Activated naive CD4-positive, alpha-beta T cell treated with anti-CD3 and anti-CD28 coated beads for 36 hours (primary cell): ENCODE measurements at places on chromosomes 12 and 14. TPM values are rescaled to one million over a fixed set of nuclear protein-coding genes. Genes with fewer than 3 reads are reported as not detected.

DNA sequence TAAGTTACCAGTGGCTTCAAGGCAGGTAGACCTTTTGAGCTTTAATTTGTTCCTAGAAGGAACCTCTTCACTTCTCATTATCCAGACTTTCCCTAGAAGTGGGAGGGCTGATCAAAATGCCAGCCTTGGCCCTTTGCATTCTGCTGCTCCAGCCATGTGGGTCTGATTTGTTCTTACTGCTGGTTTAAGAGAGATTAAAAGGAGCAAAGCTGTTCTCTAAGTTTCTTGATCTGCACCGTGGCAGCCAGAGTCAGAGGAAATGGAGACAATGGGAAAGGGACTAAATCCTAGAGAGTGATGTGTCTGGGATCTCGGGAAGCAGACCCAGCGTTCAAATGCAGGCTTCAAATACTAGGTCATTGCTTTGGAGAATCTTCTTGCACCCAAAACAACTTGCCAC is 759.7 kb downstream of the DIO2 start:
- DNase-seq: no peak

GRCh38 chr14:64844272-64844671 is 35.4 kb downstream of the SPTB start:
- DNase-seq: no peak

GRCh38 chr12:78441737-78442453 is 422.7 kb upstream of the SYT1 start:
- no peak for DNase-seq

DNA sequence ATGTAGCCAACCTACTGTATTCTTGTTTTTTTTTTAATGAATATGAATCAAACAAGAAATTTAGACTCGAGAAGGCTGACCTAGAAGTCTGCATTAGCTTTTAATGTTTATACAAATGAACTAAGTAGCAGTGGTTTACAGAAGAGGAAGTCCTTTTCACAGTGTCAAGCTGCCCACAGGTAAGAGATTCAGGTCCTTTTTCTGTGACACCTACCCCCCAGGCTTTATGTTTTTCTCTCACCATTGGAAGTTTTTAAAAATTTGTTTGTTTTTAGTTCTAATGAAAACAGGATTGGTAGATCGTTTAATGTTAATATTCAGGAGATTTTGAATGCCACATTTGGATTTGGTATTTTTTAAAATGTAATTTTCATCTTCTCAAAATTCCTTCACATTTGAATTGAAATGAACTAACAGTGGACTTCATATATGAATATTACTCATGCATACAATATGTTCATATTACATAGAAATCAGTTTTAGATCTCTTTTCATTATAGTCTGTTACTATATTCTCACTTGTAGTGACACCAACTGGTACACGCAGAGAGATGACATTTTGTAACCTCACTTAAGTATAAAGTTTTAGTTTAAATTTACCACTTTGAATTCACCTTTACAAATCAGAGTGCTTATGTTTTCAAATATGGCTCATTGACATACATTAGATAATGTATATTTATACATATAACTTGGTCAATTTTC is 29.7 kb downstream of the ATF7IP start:
- DNase-seq: no peak

DNA sequence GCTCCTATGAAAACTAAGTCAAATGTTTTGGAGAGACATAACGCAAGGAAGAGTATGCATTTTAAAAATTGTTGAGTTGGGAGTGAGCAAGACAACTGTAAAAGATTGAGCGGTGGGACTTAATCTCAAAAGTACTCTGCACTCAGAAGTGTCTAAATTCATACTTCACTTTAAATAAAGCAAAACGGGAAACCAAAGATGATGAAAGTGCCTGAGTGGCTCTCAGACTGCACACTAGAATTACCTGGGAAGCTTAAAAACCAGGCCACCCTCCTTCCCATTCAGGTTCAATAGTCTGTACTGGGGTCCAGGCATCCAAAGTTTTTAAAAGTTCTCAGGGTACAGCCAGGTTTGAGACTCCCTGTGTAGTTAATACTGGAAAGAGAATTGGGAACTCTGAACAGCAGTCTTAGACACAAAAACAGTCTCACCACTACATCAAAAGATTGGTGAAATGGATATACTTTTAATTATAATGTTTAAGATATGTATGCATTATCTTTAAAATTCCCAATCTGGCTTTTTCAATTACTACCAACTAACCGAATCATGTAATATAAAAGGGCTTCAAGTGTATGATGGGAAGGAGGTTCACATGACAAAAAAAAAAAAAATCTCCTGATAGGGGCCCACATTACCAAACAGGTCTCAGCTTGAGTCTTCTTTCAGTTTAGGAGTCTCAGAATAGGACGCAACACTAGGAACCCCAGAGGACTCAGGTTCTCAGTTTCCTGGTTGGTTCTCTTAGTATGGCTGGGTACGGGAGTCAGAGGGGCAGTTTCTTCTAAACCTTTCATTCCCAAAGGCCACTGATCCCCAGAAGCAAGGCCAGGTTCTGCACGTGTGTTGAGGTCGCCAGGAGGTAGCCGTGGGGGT is 1.0 kb downstream of the HOMEZ start:
- DNase-seq: peak; percentile 48

GRCh38 chr12:45429831-45430230 is 213.9 kb downstream of the ANO6 start:
- no peak for DNase-seq

DNA sequence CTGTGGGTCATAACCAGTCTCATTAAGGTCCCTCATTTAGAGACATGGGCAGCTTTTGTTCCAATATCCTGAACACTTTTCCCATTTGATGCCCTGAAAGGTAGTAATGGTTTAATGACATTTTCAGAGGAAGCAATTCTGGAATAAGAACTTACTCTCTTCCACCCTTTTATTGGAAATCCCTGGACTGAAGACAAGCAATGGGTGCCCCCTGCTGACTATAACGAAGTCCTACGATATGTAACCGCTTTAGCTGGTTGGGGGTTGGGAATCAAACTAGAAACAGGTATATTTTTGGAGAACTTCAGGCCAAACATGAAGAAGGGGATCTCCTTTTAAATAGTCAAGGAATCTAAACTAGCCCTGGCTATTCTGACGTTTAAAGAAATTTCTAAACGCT is 20.5 kb downstream of the SARNP start:
- DNase-seq: no peak

DNA sequence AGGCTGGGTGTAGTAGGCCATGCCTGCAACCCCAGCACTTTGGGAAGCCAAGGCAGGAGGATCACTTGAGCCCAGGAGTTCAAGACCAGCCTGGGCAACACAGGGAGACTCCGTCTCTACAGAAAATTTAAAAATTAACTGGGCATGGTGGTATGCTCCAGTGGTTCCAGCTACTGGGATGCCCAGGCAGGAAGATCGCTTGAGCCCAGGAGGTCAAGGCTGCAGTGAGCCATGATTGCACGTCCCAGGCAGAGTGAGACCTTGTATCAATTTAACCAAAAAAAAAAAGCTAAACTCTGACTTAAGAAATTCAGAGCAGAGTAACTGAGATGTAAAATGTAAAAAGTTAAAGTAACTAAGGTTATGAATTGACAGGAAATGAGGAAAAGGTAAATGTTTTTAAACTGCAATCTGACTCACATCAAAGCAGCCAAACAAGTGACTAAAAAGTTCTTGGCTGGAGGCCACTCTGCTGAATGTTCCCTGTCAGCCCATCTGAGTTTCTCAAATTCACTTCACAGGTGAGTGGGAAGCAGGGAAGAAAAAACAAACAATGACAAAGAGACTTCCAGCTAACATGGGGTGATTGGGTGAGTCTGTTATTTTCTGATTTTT is 21.3 kb downstream of the PRKD1 start:
- no peak for DNase-seq

GRCh38 chr12:68097386-68097785 is 62.2 kb downstream of the IFNG start:
- no peak for DNase-seq

DNA sequence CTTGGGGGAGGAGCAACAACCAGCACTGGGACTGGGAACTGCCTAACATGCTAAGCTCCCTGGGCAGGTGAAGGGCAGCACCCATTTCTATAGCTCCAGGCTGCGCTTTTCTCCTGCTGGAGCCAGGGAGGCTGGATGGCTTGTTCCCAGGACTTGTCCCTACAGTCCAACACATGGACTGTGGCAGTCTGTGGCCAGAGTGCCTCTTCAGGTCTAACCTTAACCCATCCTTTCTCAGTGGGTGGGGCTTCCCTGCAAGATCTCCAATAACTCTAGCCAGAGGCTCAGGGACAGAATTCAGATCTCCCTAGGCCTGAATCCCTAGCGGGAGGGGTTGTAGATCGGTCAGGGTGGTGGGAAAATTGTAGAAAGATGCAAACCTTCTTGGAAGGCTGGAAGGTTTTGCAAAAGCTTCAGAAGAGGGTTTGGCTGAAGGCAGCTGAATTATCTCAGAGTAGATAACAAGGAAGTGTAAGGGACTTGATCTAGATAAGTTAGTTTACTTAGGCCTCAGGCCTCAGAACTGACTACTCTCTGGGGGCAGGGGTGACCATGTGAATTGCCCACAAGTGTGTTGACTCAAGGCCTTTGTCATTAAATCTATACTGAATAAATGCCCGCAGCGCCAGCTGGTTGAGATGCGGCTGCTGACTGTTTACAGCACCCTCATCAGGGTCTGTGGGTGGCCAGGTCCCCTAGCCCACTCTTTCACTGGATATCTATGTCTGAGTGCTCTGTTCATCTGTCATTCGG is 60.7 kb downstream of the SSPN start:
- no peak for DNase-seq

- no peak for DNase-seq
Observed at GRCh38 chr12:130146176-130146931, 15.9 kb upstream of the FZD10 start.

GRCh38 chr12:123270214-123271000 is 1.2 kb downstream of the CDK2AP1 start:
- peak; percentile 44 for DNase-seq

Gene PRIMA1
- total RNA-seq: not detected

DNA sequence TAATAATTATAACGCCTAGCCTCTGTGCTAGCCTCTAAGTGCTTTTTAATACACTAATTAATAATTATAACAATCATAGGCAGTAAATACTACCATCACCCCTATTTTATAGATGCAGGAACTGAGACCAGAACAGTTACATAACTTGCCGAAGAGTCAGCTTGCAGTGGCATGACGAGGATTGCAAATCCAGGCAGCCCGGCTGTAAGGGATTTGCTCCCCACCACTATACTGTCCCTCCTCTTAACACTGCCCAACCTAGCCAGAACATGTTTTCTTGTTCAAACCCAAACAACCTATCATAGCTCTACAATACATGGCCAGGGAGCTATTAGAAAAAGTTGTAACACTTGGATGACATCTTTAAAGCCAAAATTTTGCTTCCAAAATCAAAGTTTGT is 33.9 kb upstream of the VASH1 start:
- DNase-seq: no peak

DNA sequence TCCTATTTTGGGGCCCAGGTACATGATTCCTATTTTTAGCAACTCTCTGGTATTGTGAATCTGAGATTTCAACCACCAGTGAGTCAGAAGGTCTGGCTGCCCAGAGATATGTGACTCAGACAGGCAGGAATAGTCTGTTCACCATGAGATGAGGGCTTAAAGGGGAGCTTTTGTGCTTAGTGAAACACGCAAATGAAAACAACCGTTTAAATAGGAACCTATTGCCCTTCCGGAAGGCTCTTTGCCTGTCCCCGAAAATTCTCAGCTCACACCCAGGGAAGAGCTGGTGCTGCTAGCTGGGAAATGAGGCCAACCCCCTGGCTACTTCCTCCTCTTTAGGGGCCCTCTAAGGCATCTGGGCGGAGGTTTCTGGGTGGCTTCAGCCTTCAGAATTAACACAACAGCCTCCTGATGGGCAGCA is 283.6 kb downstream of the CACNA1C start:
- DNase-seq: no peak

DNA sequence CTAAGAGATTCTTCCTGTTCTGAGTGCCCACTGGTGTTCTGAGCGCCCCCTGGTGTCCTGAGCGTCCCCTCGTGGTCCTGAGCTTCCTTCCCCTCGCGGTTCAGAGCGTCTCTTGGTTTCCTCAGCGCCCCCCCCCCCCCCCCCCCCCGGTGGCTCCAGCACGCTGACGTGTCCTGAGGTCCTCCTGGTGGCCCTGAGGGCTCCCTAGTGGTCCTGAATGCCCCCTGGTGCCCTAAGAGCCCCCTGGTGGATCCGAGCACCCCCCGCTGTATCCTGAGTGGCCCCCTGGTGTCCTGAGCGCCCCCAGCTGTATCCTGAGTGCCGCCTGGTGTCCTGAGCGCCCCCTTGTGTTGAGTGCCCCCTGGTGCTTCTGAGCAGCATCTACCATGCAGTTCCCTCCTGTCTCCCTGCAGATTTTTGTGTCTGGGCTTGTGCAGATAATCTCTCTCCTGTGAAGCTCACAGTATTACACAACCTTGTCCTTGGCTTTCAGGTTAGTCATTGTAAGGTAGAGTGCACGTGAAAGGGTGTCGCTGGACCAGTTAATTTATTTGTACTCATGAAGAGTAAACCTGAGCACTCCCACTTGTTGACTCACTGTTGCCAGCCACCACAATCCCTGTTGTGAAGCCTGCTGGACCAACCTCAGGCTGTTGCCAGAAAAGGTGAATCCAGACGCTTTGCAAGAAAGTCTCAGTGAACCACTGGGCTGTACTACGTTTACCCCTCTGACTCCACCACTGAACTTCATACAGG is 1168.4 kb downstream of the TMEM121 start:
- peak; percentile 68 for DNase-seq

Gene RNASE2
- not detected for total RNA-seq

Gene DDHD1
- total RNA-seq: 20.4 TPM

DNA sequence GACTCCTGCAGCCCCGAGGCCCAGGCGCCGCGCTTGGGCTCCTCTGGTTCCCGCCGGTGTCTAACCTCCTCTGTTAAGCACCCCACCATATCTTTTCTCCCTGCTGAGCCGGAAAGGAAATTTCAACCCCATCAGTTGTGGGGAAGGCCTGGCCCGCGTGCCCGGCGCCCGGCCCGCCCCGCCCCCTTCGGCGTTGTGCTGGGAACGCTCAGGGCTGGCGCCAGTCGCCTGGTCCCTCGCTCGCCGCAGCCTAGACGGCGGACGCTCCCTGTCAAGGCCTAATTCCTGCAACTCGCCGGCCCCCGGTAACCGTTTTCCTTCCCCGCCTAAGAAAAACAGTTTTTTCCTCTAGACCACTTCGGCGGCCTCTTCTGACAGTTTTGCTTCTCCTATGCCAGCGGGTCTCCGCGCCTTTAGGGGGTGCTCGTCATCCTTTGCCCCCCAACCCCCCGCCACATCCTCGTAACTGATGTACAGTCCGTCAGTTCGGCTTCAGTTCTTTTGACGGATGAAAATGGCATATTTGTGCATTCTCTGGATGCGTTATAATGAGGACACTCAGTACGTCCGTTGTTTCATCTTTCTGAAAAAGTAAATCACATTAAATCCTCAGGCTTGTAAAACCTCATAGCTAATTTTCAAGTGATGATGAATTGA is 506 bp upstream of the NAP1L1 start:
- peak; percentile 63 for DNase-seq

Gene GALNT9
- total RNA-seq: 1.2 TPM

Gene TTC9
- total RNA-seq: 7.6 TPM

- DNase-seq: no peak
Observed at GRCh38 chr14:105913221-105913620, 386.8 kb downstream of the TMEM121 start.

- DNase-seq: peak; percentile 32
Observed at GRCh38 chr12:8127138-8127537, 3.7 kb downstream of the CLEC4A start.

Gene DPPA3
- total RNA-seq: not detected

- DNase-seq: no peak
Observed at GRCh38 chr12:132163041-132163910, 19.0 kb downstream of the NOC4L start.
